ENCODE measurements at places on chromosomes 7 and 10.
A peak's percentile ranks its signal among the peaks of the same experiment; 100 is the strongest.

DNA sequence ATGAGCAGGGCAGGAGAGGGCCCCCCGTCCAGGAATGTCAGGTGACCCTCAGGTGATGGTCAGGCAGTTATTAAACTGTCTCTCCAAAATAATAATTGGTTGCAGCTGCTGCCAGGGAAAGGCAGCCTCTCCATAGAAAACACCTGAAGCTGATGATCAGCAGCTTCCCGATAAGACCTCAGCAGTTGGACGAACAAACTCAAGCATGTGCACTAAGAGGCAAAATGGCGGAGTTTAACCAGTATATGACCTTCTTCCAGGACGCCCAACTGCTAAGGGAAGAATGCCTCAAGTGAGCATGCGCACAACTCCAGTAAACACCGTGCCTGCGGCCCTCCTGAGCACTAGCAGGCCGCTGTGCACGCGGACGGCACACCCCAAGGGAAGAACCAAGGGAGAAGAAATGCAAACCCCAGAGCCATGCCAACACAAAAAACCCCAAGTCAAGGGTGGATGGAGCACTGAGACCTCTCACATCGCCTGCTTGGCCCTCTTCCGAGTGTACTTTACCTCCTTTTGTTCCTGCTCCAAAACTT, 38.9 kb upstream of the ADARB2 start:
- DNase-seq = no peak

- no peak for DNase-seq
These were observed 1.8 kb downstream of the GNG11 start for GRCh38 chr7:93923296-93923695.

DNA sequence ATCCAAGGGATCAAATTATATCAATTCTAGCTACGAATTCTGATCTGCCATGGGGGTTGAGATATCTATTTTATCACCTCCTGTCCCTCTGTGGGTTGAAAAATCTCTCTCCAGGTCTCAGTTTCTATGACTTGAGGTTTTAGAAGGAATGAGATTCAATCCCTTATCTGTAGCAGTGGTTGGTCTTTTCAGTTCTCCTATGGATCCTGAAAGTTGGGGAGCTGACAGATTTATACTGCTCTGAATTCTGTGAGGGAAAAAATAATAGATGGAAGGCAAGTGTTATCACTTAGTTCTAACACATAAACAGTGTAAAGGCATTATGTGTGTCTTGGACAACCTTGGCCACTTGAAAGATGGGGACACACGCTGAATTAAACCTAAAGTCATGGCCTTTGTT, 15.8 kb upstream of the FBXW4 start:
- no peak for DNase-seq

GRCh38 chr10:30868611-30869010, 163.1 kb downstream of the ZNF438 start:
- no peak for DNase-seq

GRCh38 chr10:17838080-17838648, 29.0 kb downstream of the MRC1 start:
- peak; percentile 21 for DNase-seq

- no peak for DNase-seq
These were observed 228.1 kb upstream of the PFKP start for GRCh38 chr10:2839081-2839725.

GRCh38 chr7:114070246-114070645, 151.4 kb upstream of the PPP1R3A start:
- no peak for DNase-seq

GRCh38 chr10:72637398-72637857, 11.5 kb upstream of the MICU1 start:
- no peak for DNase-seq

GRCh38 chr7:13457790-13458189, 531.7 kb downstream of the ETV1 start:
- no peak for DNase-seq

- no peak for DNase-seq
These were observed 39.5 kb downstream of the ERCC6 start for GRCh38 chr10:49499305-49499851.

Measured in NCI-H2081 treated with DMSO at 0.1 percent for 48 hours (cell line).